Ureter (tissue), 1 donor: ENCODE measurements at places on chromosomes 13 and 19. TPM values are rescaled to one million over a fixed set of nuclear protein-coding genes. Genes with fewer than 3 reads are reported as not detected.

The UGGT2 gene
- 79.0 TPM for total RNA-seq

The CNFN gene
- total RNA-seq = 5.3 TPM

The CEACAM1 gene
- 21.6 TPM for total RNA-seq

The PGPEP1 gene
- 48.5 TPM for total RNA-seq

The CYP2A6 gene
- total RNA-seq = not detected

The CRX gene
- total RNA-seq = not detected

DNA sequence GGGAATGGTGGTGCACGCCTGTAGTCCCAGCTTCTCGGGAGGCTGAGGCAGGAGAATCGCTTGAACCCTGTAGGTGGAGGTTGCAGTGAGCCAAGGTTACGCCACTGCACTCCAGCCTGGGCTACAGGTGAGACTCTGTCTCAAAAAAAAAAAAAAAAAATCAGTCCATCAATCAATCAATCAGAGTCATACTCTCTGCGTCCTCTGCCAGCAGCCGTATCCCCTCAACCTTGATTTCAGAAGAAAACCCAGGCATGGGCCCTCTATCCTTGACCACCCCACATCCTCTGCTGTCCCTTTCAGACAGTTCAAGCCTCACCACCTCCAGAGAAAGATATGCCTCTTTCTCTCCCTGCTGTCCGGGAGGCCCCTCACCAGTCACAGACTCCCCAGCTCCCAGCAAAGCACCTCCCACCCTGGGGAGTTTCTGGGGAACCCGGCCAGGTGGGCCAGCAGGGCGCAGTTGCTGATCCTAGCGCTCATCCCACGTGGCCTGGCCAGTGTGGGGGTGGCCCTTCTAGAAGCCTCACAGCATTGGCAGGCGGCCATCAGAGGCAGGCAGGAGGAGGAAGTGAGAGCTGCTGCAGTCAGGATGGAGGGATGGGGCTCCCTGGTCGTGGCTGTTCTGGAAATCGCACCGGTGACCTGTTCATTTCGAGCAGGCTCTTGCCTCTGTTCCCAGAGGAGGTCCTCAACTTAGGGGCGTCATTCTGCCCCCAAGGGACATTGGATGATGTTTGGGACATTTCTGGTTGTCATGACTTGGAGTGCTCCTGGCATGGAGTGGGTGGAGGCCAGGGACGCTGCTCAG is 10.2 kb upstream of the JSRP1 start:
- peak; percentile 84 for DNase-seq

DNA sequence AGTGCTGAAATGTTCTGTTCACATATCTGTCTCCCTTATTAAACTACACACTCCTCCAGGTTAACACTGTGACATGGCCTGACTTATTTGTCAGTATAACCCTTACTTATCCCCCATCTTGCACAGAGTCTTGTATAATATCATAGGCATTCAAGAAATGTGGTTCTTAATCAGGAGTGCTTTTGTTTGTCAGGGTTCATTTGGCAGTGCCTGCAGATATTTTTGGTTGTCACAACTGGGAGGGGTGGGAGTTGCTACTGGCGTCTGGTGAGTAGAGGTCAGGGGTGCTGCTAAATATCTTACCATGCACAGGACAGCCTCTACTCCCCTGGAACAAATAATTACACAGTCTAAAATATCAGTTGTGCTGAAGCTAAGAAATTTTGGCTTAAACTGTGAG is 20.4 kb upstream of the OBI1 start:
- no peak for DNase-seq

DNA sequence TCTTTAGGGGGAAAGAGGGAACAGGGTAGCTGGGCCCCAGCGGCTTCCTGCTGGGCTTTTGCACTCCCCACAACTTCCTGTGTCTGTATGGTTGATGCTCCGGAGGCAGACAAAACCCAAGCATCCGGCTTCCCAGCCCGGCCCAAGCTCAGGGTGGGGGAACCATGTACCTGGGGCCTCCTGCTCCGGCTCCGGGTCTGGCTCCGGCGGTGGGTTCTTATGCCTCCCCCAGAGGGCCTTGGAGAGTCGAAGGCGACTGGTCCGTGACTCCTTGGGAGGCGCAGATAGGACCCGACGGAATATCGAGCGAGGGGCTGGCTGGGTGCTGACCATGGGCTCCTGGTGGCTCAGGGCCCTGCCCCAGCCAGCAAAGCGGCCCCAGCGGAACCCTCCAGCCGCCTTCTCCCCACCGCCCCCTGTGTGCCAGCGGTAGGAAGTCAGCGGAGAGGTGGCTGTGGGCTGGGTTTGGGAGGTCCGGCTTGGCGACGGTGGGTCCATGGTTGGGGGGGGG is 428 bp downstream of the RASAL3 start:
- DNase-seq = no peak

DNA sequence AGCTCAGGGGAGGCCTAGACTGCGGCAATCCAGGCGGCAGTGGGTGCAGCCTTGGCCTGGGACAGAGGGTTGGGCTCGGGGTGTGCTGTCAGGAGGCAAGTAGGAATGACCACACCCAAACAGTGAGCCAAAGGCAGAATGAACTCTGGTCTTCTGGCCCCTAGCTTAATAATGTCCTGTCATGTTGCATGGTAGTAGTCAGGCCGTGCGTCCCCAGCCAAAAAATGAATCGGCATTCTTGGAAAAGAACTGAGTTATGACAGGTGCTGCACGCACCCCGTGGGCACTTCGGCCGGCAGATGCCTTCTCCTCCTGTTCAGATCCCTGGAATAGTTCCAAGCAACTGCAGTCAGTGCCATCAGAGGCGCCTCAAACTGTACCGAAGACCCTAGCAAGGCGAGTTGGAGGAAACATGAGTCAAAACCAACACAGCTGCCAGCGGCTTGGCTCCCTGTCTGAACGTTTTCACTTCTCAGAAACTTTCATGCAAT is 55.9 kb downstream of the ATP7B start:
- DNase-seq = no peak

DNA sequence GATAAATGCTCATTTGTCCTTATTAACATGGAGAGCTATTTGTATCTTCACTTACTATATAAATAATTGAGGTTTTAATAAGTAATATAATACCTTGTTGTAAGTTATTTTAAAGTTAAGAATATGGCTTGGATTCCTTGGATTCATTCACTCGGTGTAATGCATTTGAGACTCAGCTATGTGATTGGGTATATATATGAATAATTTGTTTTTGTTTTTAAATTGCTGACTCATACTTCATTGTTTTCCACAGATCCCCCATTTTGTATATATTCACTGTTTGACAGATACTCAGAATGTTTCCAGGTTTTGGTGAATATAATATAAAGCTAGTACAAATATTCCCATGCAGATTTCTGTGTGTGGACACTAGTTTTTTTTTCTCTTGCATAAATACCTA is 6.8 kb upstream of the CEACAM18 start:
- no peak for DNase-seq

- no peak for DNase-seq
Measured at GRCh38 chr19:17025361-17025760, 1.2 kb downstream of the CPAMD8 start.
